T-helper 1 cell (primary cell): ENCODE measurements at places on chromosomes 11 and 22.
A peak's percentile ranks its signal among the peaks of the same experiment; 100 is the strongest.

GRCh38 chr11:612201-612960 is 3.4 kb downstream of the IRF7 start:
- DNase-seq: no peak

DNA sequence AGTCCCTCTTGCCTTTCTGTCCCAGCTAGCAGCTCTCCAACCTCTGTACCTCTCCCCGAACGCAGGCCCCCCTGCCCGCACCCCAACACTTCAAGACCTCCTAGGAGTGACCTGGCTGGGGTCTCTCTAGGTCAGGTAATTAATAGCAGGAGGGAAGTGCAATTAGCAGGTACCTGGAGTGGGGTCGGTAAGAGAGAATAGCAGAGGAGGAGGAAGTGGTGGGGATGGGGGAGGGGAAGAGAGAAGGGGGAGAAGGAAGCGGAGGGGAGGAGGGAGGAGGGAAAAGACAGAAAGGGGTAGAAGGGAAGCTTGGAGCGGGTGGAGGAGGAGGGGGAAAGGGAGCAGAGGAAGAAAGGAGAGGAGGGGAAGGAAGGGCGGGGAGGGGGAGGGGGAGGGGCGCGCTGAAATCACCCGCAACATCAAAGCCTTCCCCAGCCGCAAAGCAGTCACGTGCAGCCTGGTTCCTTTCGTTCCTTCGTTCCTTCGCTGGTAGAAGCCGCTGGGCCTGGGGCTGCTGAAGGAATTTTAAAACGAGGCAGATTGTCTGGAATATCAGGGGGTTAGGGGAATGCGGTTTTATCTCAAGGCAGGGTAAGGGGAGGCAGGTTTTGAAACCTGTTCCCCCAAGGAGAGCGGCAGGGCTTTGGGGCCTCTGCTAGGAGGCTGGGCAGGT is 29.3 kb upstream of the TCF20 start:
- peak; percentile 55 for DNase-seq

GRCh38 chr22:28769394-28770085 is 3.0 kb upstream of the CCDC117 start:
- no peak for DNase-seq

DNA sequence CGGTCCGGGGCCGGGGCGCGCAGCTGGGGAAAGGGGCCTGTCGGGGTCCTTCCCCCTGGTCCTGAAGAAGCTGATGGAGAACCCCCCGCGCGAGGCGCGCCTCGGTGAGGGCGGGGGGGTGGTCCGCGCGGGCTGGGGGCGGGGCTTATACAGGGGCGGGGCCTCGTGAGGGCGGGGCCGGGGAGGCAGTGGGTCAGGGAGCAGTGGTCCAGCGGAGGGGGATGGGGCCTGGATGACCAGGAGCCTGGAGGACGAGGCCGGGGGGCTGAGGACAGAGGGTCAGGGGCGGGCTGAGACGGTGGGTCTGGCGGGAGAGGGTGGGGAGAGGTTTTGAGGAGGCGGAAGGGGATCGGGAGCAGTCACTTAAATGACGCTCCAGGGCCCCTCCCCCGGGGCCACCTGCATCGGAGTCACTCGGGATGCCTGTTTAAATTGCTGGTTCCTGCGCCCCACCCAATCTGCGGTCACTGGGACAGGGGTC is 396 bp downstream of the TEF start:
- DNase-seq: peak; percentile 49
